Vagina (tissue), 2 donors: ENCODE measurements at places on chromosomes 11 and 22. TPM values are rescaled to one million over a fixed set of nuclear protein-coding genes. Genes with fewer than 3 reads are reported as not detected.

The H19 gene
- 252 TPM for total RNA-seq

The FOSL1 gene
- total RNA-seq = 20.9 TPM

GRCh38 chr11:114147375-114148012 lies 88.0 kb downstream of the ZBTB16 start:
- no peak for DNase-seq

DNA sequence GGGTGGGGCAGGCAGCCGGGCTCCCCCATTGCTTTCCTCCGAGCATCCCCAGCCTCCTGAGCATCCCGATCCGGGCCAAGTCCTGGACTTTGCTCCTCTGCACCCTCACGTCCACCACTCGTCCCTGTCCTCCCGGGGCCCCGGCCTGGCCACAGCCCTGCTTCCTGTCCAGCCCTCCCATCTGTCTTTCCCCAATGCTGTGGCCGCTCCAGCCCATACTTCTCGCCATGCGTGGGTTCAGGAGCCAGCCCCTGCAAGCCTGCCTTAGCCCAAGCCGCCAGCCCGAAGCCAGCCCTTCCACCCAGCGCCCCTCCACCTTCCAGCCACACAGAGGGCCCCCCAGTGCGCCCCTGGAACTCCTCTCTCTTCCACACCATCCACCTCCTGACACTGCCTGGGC lies 23.8 kb downstream of the MRPL23 start:
- DNase-seq = no peak

DNA sequence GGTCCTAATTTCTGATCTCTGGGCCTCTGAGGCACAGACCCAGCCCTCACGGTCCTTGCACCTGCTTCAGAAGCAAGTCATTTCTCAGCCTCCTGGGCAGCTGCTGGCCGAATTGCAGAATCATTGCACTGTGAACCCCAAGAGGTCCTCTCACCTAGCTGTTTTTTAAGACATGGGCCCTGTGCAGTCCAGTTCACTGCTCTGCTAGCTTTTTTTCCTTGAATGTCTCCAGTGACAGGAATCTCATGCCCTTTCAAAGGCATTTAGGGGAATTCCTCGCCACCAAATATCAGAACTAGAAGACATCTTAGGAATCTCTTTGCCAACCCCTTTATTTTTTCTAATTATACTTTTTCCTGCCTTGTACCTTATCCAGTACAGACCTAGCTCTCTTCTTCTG lies 35.6 kb upstream of the TP53I11 start:
- DNase-seq = no peak

- no peak for DNase-seq
Measured at GRCh38 chr11:108093128-108093904, 28.1 kb upstream of the ACAT1 start.

GRCh38 chr11:74417379-74417804 lies 19.2 kb upstream of the PGM2L1 start:
- DNase-seq = no peak
